NCI-H187 treated with DMSO at 0.1 percent for 48 hours (cell line): ENCODE measurements at places on chromosomes 6 and 20.

DNA sequence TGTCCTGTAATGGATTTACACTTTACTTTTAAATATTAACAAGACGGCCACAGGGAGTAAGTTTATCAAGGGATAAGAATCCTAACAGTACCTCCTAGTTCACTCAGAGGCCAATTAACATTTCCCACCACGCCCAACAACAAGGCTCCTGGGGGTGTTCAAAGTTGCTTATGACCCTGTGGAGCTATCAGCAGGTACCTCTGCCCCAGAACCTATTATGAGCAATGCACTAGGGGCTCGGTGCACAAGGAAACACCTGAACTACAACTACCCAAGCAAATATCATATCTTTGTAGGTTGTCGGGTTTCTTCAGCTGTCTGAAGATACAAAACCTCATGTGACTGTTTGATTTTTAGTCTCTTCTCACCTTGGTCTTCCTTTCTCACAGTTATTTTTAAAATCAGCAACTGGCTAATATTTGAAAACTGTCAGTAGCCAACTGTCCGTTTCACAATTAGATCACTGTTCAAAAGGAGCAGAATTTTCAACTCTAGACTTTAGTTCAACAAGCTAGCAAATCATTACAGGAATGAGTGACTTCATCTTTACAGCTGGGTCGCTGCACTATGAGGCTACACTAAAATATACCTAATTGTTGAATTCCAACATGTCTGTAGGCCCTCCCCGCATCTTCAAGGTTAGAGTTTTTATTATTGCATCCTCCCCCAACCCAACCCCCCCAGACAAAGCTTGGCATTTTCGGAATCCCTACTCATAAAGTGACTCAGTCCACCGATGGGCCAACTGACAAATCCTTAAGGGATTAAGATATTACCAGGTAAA is 38.1 kb downstream of the B4GALT5 start:
- DNase-seq: no peak

- DNase-seq: no peak
These were observed 6.5 kb upstream of the RANBP9 start for GRCh38 chr6:13718123-13718458.

DNA sequence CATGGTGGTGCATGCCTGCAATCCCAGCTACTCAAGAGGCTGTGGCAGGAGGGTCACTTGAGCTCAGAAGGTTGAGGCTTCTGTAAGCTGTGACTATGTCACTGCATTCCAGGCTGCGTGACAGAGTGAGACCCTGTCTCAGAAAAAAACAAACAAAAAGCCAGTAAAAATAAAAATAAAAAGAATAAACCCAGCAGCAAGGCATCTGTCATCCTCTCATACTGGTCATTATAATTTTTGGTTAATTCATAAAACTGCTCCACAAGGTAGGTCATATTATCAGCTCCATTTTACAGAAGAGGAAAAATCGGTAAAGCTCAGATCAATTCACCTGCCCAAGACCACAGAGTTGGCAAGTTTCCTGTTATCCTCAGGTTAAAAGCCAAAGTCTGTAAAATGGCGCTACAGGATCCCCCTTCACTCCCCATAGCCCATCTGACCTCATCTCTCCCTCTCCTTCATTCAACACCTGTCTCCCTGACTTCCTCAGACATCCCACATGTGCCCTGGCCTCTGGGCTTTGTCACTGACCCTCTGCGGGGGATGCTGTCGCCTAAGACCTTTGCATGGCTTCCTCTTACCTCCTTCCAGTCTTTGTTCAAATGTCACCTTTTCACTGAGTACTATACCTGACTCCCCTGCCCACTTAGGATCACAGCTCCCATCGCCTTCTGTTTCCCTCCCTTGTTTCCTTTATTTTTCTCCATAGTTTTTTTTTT is 213.2 kb upstream of the ZNF217 start:
- no peak for DNase-seq

- DNase-seq: no peak
These were observed 257.8 kb downstream of the CDC5L start for GRCh38 chr6:44645276-44645675.

GRCh38 chr6:15434263-15434662 is 188.4 kb downstream of the JARID2 start:
- DNase-seq: no peak

GRCh38 chr6:110859335-110859792 is 15.2 kb upstream of the AMD1 start:
- no peak for DNase-seq

DNA sequence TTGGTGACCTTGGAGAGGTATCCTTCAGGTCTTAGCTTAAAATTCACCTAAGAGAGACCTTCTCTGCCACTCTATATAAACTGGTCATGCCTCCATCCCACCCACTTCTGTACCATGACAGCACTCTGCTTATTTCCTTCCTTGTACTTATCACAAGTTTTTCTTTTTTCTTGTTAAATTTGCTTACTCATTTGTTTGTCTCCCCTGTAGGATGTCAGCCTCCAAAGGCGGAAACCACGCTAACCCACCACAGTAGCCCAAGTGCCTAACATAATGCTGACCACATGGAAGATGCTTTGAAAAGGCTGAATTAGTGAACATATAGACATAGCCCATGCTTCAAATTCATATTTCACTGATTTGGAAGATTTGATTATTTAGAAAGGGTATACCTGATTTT is 5.4 kb downstream of the BMP6 start:
- no peak for DNase-seq

- DNase-seq: no peak
These were observed 15.0 kb downstream of the AFG1L start for GRCh38 chr6:108309844-108310243.

DNA sequence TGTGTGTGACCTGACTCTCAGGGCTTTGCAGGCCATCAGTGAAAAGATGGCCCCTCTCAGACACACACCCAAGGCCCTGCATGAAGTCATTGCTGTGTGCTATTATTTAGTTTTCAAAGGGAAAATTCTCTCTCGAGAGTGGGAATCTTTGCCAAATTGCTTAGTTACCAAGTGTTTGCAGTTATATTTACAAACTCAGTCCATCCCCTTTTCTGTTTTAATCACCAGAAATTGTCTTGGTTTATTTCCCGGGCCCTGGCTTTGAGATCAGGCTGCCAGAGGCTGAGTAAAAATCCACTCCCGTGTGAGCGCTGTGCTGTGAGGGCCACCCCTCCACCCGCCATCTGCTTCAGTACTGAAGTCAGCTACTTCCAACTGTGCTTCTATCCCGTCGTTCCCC is 163.1 kb downstream of the SOD2 start:
- DNase-seq: no peak
